ENCODE measurements at places on chromosomes 2 and 18. TPM values are rescaled to one million over a fixed set of nuclear protein-coding genes. Genes with fewer than 3 reads are reported as not detected.

- no peak for DNase-seq
Observed at GRCh38 chr18:56171848-56172247, 466.5 kb downstream of the TXNL1 start.

GRCh38 chr2:140472676-140473075 is 1658.1 kb downstream of the LRP1B start:
- DNase-seq: no peak

- peak; percentile 42 for DNase-seq
Observed at GRCh38 chr2:165793779-165794535, at the start of gene GALNT3. Gene GALNT3, minus strand, starts transcription at chr2:165794247. Its CDS starts 23,547 bp downstream, at chr2:165770700.

DNA sequence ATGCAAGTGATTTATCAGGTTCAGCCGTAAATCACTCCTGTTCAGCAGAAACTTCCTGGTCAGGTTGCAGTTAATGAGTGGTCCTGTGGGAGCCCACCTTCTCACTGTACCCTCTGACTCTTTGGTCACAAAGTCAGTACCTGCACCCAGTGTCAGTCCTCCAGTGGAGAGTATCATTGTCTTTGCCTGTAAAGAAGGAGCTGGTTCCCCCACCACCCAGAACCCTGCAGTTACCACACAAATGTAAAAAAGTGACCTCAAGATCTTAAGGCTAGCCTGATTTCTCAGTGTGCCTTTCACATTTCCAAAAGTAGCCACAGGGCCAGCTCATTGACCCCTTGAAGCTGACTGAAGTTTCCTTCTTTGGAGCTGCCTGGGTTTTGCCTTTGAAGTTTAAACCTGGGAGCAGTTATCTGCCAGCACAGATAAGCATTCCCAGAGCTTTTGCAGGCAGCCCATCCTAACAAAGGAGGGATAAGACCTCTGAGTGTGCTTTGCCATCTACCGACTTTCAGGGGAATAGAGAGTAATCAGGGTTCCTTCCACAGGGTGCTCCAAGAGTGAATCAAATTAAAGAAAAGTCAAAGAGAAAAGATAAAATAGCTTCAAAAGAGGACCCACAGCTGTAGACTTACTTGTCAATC is 725.2 kb downstream of the CPS1 start:
- DNase-seq: no peak

GRCh38 chr2:69012310-69013141 is 453 bp upstream of the ANTXR1 start:
- DNase-seq: peak; percentile 53

Gene SDC1
- 9.8 TPM for total RNA-seq
